ENCODE measurements at places on chromosomes 1 and 21. TPM values are rescaled to one million over a fixed set of nuclear protein-coding genes. Genes with fewer than 3 reads are reported as not detected.

Gene PKLR
- total RNA-seq, result not detected

Gene C1QTNF12
- total RNA-seq, result 1.6 TPM

Gene TRIM63
- not detected for total RNA-seq

Gene RHD
- total RNA-seq, result not detected

Gene SLAMF9
- total RNA-seq, result not detected

Gene CHI3L2
- total RNA-seq, result 1.8 TPM

Gene CA14
- total RNA-seq, result not detected

Gene UROD
- 99.1 TPM for total RNA-seq

Gene EPHA8
- not detected for total RNA-seq

Gene TBX19
- total RNA-seq, result 0.57 TPM

Gene CD1B
- total RNA-seq, result not detected

Gene PNRC2
- 179 TPM for total RNA-seq

Gene C4BPA
- total RNA-seq, result 0.58 TPM

Gene XKR8
- 6.8 TPM for total RNA-seq

Gene RIMS3
- 0.42 TPM for total RNA-seq

Gene WDR64
- total RNA-seq, result 0.13 TPM

Gene OXCT2
- 1.7 TPM for total RNA-seq

Gene SLAMF6
- total RNA-seq, result 19.6 TPM

Gene FCGR3B
- not detected for total RNA-seq

Gene TMOD4
- total RNA-seq, result 2.9 TPM

Gene MYBPH
- total RNA-seq, result not detected

Gene CLEC20A
- total RNA-seq, result not detected

Gene CITED4
- 3.1 TPM for total RNA-seq

Gene ODR4
- 16.2 TPM for total RNA-seq

Gene DCST1
- total RNA-seq, result not detected

Gene PLA2G2F
- not detected for total RNA-seq

Gene C1orf35
- 41.7 TPM for total RNA-seq

Gene PDE4B
- 31.5 TPM for total RNA-seq

Gene MIXL1
- not detected for total RNA-seq

Gene CXADR
- total RNA-seq, result 0.66 TPM

Gene ALG14
- 4.9 TPM for total RNA-seq

Gene SLC44A3
- 0.30 TPM for total RNA-seq

Gene LENEP
- 0.40 TPM for total RNA-seq

Gene SMPDL3B
- total RNA-seq, result 0.43 TPM

Gene ZNF593OS
- total RNA-seq, result not detected

Gene AMIGO1
- 2.9 TPM for total RNA-seq

Gene LYPLA2
- 134 TPM for total RNA-seq
